Mammary microvascular endothelial cell (primary cell): ENCODE measurements at places on chromosomes 11 and 22. TPM values are rescaled to one million over a fixed set of nuclear protein-coding genes. Genes with fewer than 3 reads are reported as not detected.

NXPE1 gene
- not detected in 2 replicates for total RNA-seq

MMP7 gene
- not detected in 2 replicates for total RNA-seq

CREB3L1 gene
- total RNA-seq: 0.10 and 0.33 TPM in 2 replicates

AMOTL1 gene
- 24.4 and 25.3 TPM in 2 replicates for total RNA-seq

RNF26 gene
- 16.2 and 18.1 TPM in 2 replicates for total RNA-seq

PATE2 gene
- total RNA-seq: 1.3 TPM in 1 of 2 replicates, not detected in the other

GRAP2 gene
- under 0.01 TPM in 1 of 2 replicates, not detected in the other for total RNA-seq

RAG2 gene
- total RNA-seq: not detected in 2 replicates

OR51I1 gene
- total RNA-seq: not detected in 2 replicates

OR8B2 gene
- total RNA-seq: not detected in 2 replicates

CTSF gene
- 7.4 and 8.3 TPM in 2 replicates for total RNA-seq

ANO1 gene
- total RNA-seq: 0.40 and 0.54 TPM in 2 replicates

UBQLN3 gene
- total RNA-seq: not detected in 2 replicates

CADM1 gene
- total RNA-seq: 0.69 and 4.2 TPM in 2 replicates

PATE4 gene
- not detected in 2 replicates for total RNA-seq

MS4A3 gene
- total RNA-seq: not detected in 2 replicates

PANX3 gene
- total RNA-seq: not detected in 2 replicates

DERL3 gene
- 0.07 and 3.1 TPM in 2 replicates for total RNA-seq

UVRAG gene
- 34.2 and 35.0 TPM in 2 replicates for total RNA-seq

C11orf98 gene
- 72.4 TPM in 2 replicates for total RNA-seq

TUBGCP6 gene
- total RNA-seq: 19.9 and 21.1 TPM in 2 replicates

C11orf97 gene
- total RNA-seq: not detected in 2 replicates

ALDH3B1 gene
- 0.94 and 1.5 TPM in 2 replicates for total RNA-seq

OR52E8 gene
- total RNA-seq: not detected in 2 replicates

TMPRSS13 gene
- not detected in 2 replicates for total RNA-seq

MISFA gene
- total RNA-seq: 0.87 TPM in 1 of 2 replicates, not detected in the other

OR4D10 gene
- not detected in 2 replicates for total RNA-seq

OR4A47 gene
- total RNA-seq: not detected in 2 replicates

TMEM151A gene
- under 0.01 TPM in 1 of 2 replicates, not detected in the other for total RNA-seq

ZNF215 gene
- total RNA-seq: 1.4 and 1.7 TPM in 2 replicates

OR52H1 gene
- not detected in 2 replicates for total RNA-seq
